ENCODE measurements at places on chromosomes 6 and 20.

- DNase-seq = no peak
These were observed 31.3 kb downstream of the SLC26A8 start for GRCh38 chr6:35993150-35993549.

DNA sequence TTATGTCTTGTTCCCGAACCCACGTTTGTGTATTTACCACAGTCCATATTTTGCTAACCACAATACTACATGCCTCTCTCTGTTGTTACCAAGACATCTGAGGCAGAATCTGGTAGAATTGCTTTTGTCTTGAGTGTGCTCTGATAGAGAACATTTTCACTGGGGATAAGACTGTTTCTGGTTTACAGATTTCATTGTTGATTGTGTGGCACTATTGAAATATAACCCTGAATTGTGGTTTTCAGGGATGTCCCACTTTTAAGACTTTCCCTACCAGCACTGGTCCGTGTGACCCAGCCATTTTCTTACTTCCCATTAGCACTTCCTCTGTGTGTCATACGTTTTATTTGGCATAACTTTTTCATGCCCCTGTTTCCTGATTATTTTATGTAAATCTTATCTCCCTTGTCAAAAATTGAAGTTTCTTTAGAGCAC lies 12.2 kb downstream of the NCOA7 start:
- no peak for DNase-seq

GRCh38 chr20:51360451-51361201 lies 181.9 kb downstream of the NFATC2 start:
- DNase-seq = no peak

DNA sequence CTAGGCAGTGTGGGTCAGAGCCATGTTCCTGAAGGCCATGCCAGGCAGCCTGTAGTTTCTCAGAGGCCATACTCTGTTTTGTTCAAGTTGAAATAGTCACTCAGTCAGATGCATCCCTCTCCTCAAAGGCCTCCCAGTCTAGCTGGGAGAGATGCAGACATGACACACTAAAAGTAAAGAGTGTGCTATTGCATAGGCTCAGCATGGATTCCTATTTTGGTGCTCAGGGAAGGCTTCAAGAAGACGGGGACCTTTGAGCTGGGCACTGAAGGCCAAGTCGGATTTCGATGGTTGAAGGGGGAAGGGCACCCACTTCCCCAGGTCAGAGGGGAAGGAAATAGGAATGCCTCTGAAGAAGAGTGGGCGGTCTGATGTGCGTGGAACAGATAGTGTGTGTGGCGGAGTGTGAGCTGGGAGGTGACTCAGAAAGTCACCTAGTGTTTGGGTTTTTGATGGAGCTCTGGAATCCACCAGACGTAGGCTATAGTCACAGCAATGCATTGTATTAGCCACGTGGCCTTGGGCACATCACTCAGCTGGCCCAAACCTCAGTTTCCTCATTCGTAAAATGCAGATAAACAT lies 3.7 kb downstream of the EPB41L1 start:
- no peak for DNase-seq

- no peak for DNase-seq
These were observed 9.6 kb downstream of the MOXD1 start for GRCh38 chr6:132391391-132392269.

GRCh38 chr6:149285626-149286025 lies 31.9 kb upstream of the TAB2 start:
- no peak for DNase-seq

GRCh38 chr6:116536216-116536621 lies 9.3 kb downstream of the TRAPPC3L start:
- DNase-seq = peak; percentile 32

DNA sequence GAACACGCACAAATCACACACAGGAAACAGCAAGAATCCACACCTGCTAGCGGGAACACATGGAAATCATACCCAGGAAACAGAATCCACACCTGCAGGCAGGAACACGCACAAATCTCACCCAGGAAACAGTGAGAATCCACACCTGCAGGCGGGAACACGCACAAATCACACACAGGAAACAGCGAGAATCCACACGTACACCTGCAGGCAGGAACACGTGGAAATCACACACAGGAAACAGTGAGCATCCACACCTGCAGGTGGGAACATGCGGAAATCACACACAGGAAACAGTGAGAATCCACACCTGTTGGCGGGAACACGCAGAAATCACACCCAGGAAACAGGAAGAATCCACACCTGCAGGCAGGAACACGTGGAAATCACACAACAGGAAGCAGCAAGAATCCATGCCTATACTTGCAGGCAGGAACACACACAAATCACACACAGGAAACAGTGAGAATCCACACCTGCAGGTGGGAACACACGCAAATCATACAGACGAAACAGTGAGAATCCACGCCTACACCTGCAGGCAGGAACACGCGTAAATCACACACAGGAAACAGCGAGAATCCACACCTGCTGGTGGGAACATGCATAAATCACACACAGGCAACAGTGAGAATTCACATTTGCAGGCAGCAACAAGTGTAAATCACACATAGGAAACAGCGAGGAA lies 108.6 kb downstream of the DLL1 start:
- no peak for DNase-seq

- DNase-seq = peak; percentile 86
These were observed 11.0 kb downstream of the UNC5CL start for GRCh38 chr6:41027799-41028560.

DNA sequence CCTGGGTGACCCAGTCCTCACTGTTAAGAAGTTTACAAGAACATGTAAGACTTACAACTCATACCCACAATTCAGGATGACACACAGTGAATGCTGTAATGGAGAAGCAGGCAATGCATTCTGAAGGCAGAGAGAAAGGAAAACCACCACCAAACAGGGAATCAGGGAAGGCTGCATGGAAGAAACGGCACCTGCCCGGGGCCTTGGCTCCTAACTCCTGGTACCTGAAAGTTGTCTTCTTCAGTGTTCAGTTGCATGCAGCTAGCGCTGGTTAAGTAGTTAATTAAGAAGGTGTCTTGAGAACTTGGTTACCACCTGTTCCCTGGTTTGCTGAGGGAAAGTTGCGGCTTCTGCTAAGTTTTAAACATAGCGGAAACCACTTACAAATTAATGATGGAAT lies 57.2 kb downstream of the GPR6 start:
- DNase-seq = no peak

GRCh38 chr6:154593122-154593521 lies 82.6 kb upstream of the CNKSR3 start:
- no peak for DNase-seq

DNA sequence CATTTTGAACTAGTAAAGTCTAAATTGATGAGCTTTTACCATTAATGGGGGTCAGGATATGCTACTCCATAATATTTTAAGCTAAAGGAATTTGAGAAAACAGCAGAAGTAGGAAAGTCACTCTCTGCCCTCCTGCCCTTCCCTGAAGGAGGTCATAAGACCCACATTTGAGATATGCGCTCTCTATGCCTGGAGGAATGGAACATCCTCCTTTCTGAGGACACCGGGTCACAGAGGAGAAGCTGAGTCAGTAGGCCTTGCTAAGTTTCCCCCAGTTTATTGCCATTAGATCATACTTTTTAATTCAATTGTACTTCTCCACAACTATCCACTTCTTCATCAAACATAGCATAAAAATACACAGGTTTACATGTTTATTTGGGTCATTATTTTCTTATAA lies 40.3 kb downstream of the AKAP7 start:
- no peak for DNase-seq

- DNase-seq = no peak
These were observed 71.3 kb upstream of the SALL4 start for GRCh38 chr20:51873652-51874051.

DNA sequence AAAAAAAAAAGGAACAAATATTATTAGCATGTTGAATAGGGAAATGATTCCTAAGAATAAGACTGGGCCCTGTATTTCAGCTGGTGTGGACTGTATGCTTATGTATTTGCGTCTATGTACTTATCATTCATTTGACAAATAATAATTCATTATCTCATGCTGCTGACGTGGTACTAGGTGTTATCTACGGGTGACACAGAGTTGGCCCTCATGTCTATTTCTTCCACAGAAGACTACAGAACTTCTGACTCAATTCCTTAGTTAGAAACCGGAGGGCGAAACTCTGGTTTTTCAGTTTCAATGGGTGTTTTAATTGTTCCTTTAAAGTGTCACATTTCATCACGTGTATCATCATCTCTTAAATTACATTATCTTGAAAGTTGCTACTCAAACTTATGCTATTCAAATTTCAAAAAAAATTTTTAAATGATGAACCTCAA lies 305.9 kb downstream of the CLIC5 start:
- DNase-seq = no peak

- peak; percentile 33 for DNase-seq
These were observed 124.1 kb upstream of the RPS6KA2 start for GRCh38 chr6:166751051-166751595.

GRCh38 chr20:17276101-17276500 lies 49.3 kb downstream of the PCSK2 start:
- DNase-seq = no peak

DNA sequence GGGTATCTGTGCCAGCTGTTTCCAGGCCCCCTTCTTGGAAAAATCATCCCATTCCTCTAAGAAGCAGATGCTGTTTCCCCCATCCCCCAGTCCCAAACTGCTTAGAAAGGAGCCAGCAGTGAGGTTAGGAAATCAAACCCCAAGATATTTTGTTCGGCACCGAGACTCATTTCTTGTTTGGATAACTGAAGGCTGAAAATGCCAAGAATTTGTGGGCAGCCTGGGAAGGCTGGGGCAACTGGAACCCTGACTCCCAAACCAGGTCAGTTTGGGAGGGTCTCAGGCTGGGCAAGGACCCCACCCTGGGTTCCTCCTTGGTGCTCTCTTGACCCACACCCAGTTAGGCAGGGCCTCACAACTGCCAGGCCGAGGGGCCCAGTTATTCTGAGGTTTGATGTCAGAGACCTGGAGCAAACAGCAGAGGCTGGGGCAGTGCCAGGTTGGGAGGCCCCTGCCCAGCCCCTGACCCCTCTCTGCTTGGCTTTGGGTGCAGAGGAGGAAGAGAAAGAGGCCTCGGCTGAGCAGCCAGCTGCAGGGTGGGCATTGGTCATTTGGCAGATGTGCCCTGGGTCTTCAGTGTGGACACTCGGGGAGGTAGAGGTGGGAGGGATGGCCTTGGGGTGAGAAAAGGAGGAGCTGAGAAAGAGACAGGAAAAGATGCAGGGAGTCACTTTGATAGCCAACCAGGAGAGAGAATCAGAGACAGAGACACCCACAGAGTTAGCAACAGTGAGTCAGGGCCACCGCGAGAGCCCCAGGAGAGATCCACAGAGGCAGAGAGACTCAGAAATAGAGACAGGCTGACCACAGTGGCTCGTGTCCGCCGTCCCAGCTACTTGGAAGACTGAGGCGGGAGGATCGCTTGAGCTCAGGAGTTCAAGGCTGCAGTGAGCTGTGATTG lies 5.0 kb downstream of the ANGPT4 start:
- no peak for DNase-seq

DNA sequence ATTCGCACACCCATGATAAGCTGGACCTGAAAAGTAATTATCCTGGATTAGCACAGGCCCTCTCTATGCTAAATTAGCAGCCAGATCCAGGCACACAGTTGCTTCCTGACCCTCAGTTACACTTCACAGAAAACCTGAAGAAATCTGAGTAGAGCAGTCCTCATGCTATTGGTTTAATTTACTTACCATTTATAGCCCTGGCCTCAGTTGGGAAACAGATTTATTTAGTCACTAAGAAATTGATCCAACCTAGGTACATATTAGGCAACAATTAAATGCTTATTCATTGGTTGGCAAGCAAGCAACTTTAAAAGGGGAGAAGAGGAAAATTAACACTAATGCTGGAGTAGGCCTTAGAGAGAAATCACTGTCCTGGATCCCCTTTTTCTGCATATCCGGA lies 15.6 kb upstream of the EYA4 start:
- DNase-seq = no peak

DNA sequence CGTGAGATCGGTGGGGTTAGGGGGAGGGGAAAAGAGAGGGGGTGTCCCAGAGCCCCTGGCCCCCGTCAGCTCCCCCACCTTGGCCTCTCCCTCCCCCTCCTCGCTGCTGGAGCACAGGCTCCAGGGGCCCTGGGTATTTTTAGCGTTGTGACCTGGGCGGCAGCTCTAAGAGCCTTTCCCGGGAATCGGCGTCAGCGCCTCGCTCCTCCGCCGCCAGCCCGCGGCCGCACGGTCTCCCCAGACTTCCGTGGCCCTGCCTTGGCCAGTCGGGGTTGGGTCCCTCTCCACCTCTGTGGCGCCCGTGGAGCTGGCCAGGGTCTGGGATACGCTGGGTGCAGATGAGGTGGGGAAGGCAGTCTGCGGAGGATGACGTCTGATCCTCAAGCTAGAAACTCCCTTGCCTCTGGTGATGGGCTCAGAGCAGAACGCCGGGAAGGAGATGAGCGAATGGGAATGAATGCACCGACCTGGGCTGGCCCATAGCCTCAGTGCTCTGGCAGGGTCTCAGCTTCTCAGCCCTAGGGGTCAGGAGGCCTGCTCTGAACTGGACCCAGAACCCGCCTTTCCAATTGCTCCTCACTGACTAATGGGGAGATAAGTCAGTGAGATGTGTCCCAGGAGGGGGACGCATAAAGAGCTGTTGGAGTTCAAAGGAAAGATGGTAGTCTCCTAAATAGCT lies 883 bp upstream of the DBNDD2 start:
- DNase-seq = no peak

DNA sequence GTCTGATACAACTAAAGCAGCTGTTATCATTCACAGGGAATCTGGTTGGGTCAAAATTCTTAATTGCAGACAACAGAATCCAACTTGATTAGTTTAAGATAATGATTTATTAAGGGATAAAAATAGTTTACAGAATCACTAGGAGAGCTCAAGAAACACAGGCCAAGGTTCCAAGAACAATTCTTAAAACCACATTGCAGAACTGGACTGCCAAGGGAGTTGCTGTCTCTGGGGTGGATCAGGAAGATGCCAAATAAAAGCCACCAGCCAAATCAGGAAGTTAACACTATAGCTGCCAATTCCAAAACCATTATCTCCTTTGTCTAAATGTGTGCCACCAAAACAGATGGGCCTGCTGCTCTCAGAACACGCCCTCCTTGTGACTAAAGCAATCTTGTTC lies 53.7 kb downstream of the NUDT3 start:
- no peak for DNase-seq

DNA sequence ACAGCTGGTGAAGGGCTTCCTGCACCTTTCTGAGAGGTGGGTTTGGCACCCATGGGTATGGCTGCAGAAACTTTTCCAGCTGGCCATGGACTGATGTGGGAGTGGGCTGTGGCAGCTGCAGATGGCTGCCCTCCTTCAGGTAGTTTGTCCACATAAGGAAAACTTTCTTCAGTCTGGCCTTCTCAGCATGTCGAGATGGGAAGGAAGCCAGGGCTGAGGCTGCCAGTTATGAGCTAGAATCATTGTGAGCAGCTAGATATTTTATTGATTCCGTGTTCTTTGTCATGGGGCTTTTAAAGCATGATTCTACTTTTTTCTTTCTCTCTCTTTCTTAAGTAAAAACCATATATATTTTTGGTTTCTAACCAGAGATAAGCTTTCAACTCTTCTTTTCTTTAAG lies 16.6 kb downstream of the NKX2-4 start:
- no peak for DNase-seq

GRCh38 chr6:82372656-82373055 lies 9.0 kb downstream of the TPBG start:
- no peak for DNase-seq

DNA sequence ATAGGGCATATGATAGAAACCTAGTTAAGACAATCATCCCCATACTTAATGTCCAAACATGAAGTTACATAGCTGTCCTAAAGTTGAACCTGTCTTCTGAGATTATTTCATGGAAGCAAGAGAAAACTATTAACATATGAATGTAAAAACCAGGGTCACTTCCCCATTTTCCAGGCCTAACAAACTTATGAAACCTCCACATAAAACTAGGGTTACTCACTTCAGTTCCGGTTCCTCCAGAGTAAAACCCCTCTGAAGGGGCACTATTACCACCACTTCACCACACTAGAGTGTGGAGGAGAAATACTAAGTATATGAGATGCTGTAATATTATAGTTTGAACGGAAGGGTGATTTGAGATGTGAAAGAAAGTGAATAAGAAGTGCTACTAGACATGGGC lies 14.9 kb downstream of the PRKN start:
- DNase-seq = no peak

Data from germinal center (tissue), 1 donor.